ENCODE measurements at places on chromosomes 5 and 9.

DNA sequence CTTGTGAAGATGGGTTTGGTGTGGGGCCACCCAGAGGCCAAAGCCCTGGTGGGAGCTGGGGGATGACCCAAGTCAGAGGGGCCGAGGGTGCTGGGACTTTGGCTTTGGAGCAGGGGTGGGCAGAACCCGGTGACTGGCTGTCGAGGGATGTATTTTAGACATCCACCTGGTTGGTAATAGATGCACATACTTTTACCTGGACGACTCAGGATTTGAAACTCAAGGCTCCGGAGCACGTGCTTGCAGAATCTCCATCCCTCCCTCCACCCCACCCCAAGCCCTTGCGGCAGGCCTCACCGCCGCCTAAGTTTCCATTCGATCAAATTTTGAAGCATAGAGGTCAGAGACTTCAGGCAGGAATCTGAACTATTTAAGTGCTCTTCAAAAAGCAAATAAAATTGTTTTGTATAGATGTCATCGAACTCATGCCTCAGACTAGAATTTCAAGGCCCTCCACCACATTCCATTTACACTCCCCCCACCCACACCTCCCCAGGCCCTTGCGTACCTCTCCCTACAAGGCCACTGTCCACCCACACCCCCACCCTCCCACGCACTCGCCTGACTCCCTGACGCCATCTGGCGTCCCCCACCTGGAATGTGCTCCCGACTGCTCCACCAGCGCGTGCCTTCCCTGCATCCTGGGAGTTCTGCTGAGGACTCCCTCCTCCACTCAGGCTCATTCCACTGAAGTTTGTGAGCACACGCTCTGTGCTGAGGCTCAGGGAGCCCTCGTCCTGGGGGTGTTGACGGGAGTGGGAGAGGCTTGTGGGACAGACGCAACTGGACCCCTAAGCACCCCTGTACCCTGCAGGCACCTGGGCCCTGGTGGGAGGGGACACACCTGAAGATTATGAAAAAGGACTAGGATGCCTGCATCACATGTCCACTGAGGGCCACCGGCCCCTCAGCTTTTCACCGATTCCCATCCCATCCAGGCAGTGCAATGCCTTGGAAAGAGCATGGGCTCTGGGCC, 56.4 kb upstream of the RPL26L1 start:
- DNase-seq = no peak

GRCh38 chr9:107883496-107884124, 394.0 kb upstream of the KLF4 start:
- no peak for DNase-seq

- DNase-seq = no peak
These were observed 181.1 kb upstream of the SPEF2 start for GRCh38 chr5:35436400-35437057.

- DNase-seq = no peak
These were observed 5.9 kb upstream of the TRPM3 start for GRCh38 chr9:71127301-71127700.

DNA sequence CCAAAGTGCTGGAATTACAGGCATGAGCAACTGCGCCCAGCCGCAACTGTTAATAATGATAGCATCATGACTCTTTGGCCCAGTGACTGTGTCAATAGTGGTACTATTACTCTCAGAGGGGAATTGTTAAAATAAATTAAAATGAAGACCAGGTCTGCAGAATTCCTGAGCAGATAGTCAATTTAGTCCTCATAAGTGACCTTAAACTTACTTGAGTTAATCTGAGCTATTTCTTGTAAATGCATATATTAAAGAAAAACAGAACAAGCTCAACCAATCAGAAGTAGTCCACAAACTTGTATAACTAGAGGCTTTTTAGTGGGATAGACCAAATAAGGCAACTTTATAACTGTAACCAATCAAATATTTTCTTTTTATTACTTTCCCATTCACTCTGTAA, 1.7 kb upstream of the RECK start:
- no peak for DNase-seq

DNA sequence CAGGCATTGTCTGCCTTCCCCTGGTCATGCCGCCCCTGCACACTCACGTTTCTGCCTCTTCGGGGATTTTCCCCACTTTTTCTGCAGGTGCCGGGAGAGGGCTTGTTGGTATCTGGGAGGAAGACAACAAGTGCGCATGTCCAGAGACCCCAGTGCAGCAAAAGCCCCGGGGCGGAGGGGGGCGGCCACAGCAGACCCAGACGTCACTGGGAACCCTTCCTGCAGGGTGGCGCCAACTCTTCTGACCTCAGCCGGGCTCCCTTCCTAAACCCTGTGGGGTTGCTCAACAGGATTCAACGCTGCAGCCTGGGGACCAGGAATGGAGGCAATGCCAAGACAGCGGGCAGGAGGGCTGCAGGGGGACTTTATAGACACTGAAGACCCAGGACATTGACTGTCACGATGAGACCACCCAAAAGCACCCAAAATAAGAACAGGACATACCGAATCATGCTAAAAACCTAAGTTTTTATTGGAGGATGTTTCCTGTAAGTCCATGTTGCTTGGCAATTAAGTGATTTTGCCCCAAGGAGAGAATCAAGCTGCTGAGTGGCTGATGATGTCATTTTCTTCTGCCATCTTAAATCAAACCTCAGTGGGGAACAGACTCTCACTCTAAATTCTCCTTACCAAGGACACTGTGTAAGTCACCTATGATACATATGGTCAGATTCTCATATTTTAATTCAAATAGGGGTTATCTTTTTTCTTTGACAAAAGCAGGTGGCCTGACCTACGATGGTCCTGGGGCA, 62.9 kb upstream of the SIMC1 start:
- no peak for DNase-seq

DNA sequence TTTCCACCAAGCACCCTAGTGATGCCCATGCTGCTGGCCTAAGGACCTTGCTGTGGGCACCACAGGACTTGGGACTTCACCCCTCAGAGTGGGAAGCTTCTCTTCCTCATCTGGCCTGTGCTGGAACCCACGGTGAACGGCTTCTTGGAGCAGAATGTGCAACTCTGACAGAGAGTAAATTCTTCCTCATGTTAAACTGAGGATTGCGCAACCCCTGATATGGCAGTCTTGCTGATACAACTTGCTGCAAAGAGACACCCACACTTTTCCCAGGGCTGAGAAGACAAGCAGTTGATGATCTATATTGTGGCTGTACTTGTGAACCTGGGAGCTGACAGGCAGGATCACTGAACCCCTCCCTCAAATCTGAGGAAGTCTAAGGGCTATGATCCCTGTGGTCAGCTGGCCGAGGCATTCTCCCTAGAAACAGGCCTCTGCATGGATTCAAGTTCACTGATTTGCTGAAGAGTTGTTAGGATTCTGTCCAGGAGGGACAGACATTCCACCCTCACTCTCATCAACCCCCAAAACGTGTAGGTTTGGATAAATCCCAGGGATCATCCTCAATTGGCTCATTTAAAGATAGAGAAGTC, 307.2 kb downstream of the MTRR start:
- DNase-seq = no peak

GRCh38 chr9:111909444-111909843, 12.8 kb downstream of the UGCG start:
- no peak for DNase-seq

DNA sequence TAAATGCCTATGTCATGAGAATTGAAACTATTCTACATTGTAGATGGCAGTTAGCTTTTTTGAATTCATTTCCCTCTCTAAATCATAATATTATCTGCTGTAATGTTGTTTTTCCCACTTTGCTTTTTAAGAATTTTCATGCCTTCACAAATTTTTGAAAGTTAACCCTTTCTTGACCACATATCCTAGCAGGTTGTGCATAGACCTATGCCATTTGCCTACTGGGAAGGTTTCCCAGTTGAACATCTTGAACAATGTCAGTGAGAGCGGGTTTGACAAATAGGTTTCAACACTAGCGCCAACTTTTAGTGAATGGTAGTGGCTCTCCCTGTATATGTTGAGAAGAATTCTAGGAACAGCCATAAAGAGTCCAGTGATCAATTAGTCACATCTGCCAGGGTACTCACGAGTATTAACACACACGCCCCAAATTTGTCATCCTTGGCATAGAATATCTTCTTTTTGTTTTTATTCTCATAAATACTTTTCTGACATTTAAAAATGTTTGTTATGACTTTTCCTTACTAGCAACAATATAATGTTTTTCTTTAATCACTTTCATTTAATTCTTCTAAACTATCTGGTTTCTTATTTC, 307.6 kb downstream of the PJA2 start:
- DNase-seq = no peak

- no peak for DNase-seq
These were observed 1.1 kb upstream of the OTULINL start for GRCh38 chr5:14580398-14581034.

GRCh38 chr5:121872856-121873255, 21.2 kb downstream of the FTMT start:
- DNase-seq = no peak

GRCh38 chr5:78666041-78666444, 17.5 kb upstream of the LHFPL2 start:
- DNase-seq = no peak

GRCh38 chr5:151191661-151192060, 32.2 kb downstream of the CCDC69 start:
- DNase-seq = no peak

- DNase-seq = no peak
These were observed 134.3 kb upstream of the CDH9 start for GRCh38 chr5:27172693-27173092.

DNA sequence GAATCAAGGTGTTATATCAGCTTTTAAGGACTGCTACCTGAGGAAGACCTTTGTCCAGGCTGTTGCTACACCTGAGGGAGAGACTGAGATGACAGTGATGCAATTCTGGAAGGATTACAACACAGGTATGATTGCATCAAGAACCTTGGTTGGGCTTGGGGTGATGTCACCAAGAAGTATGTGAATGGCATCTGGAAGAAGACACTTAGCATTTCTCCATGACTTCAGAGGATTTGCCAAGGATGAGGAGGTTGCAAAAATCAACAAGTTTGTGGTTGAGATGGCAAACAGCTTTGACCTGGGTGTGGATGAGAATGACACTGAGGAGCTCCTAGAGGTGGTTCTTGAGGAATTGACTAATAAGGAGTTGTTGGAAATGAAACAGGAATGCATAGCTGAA, 67.9 kb upstream of the PANK3 start:
- DNase-seq = no peak

- DNase-seq = no peak
These were observed 55.9 kb upstream of the EGFL7 start for GRCh38 chr9:136606687-136607333.

DNA sequence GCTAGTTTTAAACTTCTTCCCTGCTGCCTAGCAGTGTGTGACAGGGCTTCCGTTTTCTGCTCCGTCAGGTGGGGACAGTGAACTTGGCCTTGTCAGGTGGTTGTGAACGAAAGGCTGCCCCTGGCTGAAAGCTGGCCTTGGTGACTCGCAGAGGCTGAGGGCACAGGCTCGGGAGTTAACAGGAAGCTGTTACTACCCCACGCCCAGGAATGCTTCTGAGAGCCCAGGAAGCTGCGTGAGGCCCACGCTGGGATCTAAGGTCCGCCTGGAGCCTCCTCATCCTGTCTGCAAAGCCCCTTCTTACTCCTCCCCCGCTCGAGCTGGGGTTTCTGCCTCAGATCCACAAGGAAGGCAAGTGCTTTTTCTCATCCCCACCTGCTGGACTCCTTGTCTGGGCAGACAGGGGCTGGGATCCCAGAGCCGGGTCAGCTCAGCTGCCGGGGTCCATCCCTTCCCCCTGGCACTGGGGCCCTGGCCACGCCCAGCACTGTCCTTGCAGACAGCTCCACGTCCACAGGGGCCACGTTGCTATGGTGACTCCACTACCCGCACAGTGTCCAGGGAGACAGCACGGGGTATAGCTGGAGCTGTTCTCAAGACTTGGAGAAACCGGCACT, 124.7 kb upstream of the TBC1D2 start:
- no peak for DNase-seq

DNA sequence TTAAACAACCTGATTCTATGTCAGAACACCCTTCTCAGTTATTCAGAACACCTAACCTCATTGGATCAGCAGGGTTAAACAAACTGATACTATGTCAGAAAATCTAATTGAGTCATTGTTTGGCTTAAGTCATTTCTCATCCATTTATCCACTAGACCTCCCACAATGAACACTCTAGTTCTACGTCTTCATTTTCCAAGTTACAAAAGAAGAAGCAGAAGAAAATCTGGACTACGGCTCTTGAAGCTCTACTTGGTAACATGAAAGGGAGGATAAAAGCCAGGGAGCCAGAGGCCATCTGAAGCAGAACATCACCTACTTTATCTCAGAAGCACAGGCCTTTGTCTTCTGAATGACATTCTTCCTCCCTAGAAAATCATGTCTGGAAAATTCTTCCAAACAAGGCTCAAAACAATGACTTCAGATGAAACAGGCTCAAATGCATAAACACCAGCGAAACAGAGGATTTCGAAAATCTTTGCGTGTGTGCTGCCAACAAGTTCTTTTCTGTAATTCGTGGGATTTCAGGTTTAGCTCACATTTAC, 35.4 kb upstream of the TGFBI start:
- no peak for DNase-seq

GRCh38 chr9:71168418-71168817, 47.0 kb upstream of the TRPM3 start:
- DNase-seq = no peak

DNA sequence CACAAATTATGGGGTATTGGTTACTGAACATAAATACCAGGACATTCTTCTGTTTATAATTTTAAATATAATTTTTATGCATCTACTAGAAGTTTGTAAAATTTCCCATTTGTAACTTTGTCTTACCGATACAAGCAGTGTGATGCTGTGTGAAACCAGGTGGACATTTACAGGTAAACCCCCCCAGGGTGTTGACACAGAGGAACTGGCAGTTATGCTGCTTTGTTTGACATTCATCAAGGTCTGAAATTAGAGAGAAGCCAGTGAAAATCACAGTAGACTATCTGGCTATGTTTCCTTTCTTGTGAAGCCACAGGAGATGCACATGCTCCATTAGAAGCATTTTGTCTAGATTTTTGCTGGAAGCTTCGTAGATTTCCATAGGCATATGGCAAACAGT, 190.9 kb downstream of the SLC12A2 start:
- no peak for DNase-seq

DNA sequence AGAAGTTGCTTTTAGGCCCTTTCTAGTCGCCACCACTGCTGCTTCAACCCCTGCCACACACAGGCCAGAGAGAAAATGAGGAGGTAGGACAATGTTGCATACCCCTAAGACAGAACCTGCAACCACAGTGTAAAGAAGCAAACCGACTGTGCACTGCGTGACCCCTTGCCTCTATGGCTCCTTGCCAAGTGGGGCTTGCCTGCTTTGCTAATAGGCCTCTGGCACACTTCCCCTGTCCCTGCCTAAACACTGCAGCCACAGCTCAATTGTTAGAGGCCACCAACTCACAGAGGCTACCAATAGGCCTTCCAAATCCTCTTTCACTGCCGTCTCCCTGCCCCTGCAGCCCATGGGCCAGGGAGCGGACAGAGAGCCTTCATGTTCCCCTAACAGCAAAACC, 280.1 kb downstream of the CDH10 start:
- no peak for DNase-seq

DNA sequence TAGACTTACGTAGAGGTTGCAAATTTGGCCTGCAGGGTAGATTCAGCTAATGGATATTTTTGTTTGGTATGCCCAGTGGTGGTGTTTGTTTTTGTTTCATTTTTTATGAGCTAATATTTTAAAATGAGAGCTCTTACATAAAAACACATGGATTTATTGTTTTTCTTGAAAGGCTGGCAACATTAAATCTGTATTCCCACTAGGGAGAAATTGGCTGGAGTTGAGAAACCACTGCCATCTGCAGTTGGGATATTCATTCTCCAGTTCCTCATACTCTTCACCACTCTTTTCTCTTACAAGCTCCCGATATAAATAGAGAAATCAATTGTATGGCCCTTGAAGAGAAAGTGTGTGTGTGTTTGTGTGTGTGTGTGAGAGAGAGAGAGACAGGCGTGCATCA, 143.3 kb downstream of the ALDH1A1 start:
- no peak for DNase-seq

All from activated gamma-delta T cell treated with anti-CD3 and anti-CD28 coated beads, Interleukin-2, amount 50 U/mL, for 16 hours (primary cell).